SW 1271 (cell line): ENCODE measurements at places on chromosomes 12 and 14.

DNA sequence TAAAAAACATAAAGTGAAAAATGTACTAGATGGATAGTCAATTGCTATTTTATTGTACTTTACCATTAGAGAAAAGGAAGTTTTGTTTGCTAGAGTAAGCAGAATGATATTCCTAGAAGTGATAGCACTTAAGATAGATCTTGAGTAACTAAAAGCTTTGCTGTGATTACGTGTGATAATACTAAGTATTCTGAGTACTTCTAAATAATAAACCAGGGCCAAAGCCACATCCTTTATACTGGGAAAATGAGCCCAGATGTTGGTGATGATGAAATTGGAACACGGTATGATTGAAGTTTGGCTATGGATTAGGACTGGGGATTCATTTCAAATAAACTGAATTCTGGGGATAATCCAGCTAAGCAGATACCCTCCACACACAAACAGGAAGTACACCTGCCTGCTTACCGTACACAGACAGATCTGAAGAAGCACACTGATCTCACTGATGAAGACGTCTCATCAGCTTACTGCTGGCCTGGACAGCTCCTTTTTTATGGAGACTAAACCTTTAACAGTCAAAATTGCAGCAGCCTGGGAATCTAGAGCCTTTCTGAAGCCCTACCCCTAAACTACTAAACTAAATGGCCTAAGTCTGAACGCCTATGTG, 199.8 kb downstream of the LRFN5 start:
- no peak for DNase-seq

- DNase-seq: no peak
These were observed 34.2 kb downstream of the PPM1H start for GRCh38 chr12:62900686-62901272.

DNA sequence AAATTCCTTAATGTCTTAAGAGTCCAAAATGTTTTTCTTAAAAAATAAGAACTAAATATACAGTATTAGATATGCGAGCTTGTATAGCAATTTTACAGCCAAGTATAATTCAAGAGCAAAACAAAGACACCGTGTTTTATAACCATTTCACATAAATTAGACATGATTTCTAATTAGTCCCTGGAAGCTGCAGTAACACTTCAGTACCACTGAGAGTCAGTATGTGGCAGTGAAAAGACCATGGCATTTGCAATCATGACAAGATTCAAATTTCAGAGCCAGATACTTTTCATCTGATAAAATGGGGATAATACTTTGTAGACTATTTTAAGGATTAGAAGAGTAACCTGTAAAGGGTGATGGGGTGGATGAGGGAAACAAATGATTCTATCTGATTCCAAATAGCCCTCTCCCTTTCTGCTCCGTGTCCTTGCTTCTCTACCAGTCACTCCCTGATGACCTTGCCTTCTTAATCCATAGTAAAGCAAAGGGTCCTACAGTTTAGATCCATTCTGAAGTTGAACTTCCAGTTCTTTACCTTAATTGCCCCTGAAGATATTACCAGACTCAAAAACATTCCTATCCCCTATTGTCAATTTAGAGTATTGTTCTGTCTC, 145.4 kb upstream of the ABCD2 start:
- DNase-seq: no peak

- no peak for DNase-seq
These were observed 35.4 kb downstream of the SRRM4 start for GRCh38 chr12:119016715-119017114.

GRCh38 chr14:78075033-78075432, 95.1 kb upstream of the NRXN3 start:
- DNase-seq: no peak

- DNase-seq: no peak
These were observed 4.2 kb downstream of the RDH5 start for GRCh38 chr12:55724226-55724939.

- peak; percentile 14 for DNase-seq
These were observed 43.3 kb upstream of the NT5DC3 start for GRCh38 chr12:103884316-103884715.

DNA sequence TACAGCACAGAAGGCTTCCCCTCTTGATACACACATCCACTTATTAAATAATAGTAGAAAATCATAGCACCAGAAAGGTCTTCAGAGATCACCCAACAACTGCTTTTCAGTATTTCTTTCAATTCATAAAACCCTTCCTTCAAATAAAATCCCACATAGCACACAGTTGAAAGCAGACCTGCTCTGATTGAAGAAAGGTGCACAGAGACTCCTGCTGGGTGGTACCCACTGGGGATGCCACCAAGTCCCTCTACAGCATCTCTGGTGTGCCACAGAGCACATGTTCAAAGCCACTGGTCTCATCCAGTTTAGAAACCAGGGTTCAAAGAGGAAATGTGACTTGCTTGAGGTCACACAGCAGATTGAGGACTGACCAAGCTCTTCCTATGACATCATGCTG, 427.5 kb downstream of the BCL11B start:
- no peak for DNase-seq

- DNase-seq: no peak
These were observed 546.6 kb upstream of the TBX3 start for GRCh38 chr12:115230606-115231005.

DNA sequence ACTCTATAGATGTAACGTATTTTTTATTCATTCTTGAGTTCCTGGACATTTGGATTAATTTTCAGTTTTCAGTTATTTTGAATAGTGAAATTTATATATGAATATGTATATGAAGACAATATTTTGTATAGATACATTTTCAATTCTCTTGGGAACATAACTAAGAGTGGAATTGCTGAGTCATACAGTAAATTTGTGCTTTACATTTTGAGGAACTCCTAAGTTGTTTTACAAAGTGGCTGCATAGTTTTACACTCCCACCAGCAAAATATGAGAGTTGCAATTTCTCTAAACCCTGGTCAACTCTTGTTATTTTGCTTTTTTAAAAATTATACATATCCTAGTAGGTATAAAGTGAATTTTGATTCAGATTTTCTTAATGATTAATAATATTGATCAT, 1838.6 kb upstream of the SEL1L start:
- DNase-seq: no peak
